ENCODE measurements at places on chromosomes 6 and 20. TPM values are rescaled to one million over a fixed set of nuclear protein-coding genes. Genes with fewer than 3 reads are reported as not detected.

Gene C6orf58
- polyA plus RNA-seq, result 0.42 TPM

Gene ROS1
- polyA plus RNA-seq, result not detected

Gene OR2J1
- not detected for polyA plus RNA-seq

Gene TRIM31
- not detected for polyA plus RNA-seq

Data from GM12878 (cell line).